Stimulated activated memory B cell treated with anti-CD40 and anti-IgM and Interleukin-4, amounts not matched to agents 10 μg/mL and 1 μg/mL and 100 μg/mL, for 72 hours (primary cell): ENCODE measurements at places on chromosomes 12 and 14.
A peak's percentile ranks its signal among the peaks of the same experiment; 100 is the strongest.

GRCh38 chr14:24665440-24665991 is 31.5 kb upstream of the GZMB start:
- peaks cover 58% of the 10 kb centered on the region for H3K4me1 ChIP-seq
- H3K27me3 ChIP-seq: no peaks in the 10 kb centered on the region
- ATAC-seq: peak; percentile 94
- H3K27ac ChIP-seq: peak overlapping the region; percentile 85
- peak overlapping the region; percentile 59 for H3K4me3 ChIP-seq

GRCh38 chr12:54045868-54046521 is 7.6 kb upstream of the HOXC4 start:
- peaks cover 18% of the 10 kb centered on the region for H3K4me1 ChIP-seq
- no peak overlapping the region for H3K27ac ChIP-seq
- H3K27me3 ChIP-seq: peaks cover 99% of the 10 kb centered on the region
- no peak for ATAC-seq
- H3K4me3 ChIP-seq: no peak overlapping the region

DNA sequence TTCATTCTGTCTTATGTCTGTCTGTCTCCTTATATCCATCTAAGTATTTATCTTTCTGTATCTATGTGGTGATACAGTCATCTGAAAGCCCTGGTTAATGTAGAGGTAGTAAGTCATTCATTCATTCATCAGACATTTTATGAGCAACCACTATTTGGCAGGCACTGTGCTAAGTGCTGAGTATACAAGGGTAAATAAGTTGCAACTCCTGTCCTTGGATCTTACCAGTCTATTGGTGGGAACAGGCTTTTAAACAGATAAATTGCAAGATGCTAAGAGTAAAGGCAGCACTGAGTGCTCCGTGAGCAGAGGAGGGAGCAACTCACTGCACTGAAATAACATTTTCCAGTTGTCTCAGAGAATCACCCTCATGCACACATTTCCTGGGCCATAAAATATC is 68.6 kb downstream of the TMEM30B start:
- H3K36me3 ChIP-seq: no peaks in the 10 kb centered on the region
- H3K27me3 ChIP-seq: peaks cover 5% of the 10 kb centered on the region
- H3K4me1 ChIP-seq: no peaks in the 10 kb centered on the region
- H3K27ac ChIP-seq: no peak overlapping the region
- H3K4me3 ChIP-seq: no peak overlapping the region

DNA sequence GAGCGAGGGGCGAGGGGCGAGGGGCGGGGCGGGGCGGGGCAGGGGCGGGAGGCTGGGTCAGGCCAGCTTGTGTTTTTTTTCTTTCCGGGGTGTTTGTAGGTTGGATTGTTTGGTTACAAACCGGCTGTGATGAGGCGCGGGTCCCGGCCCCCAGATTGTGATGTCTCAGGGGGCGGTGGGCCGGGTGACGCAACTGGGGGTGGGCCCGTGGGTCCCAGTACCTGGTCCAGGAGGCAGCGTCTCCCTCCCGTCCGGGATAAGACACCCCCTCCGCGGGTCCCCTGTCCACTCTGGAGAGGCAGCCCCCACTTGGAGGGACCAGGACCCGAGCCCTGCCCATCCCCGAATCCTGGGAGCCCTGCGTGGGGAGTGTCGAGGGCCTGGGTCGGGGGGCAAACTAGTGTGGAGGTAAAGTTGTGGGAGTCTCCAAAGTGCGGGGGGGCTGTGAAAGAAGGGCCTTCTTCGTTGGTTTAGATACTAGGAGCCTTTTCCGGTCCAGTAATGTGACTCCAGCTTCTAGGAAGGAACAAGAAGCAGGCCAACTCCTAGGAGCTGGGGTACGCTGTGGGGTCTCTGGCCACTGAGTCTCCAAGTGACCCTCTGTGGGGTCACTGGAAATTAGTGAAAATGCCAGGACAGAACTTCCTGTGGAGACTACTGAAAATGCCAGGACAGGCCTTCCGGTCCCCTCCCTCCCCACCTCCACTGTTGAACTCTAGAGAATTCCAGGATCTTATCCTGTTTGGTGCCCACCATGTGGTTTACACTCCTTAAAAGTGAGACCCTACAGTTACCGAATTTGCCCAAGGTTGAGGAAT is 579 bp upstream of the CLMN start:
- H3K4me3 ChIP-seq: peak overlapping the region; percentile 76
- no peaks in the 10 kb centered on the region for H3K36me3 ChIP-seq
- H3K4me1 ChIP-seq: peaks cover 35% of the 10 kb centered on the region
- H3K27me3 ChIP-seq: no peaks in the 10 kb centered on the region
- peak; percentile 25 for ATAC-seq
- peak overlapping the region; percentile 42 for H3K27ac ChIP-seq

GRCh38 chr12:13594731-13595514 is 386.5 kb downstream of the GRIN2B start:
- no peaks in the 10 kb centered on the region for H3K27me3 ChIP-seq
- no peaks in the 10 kb centered on the region for H3K36me3 ChIP-seq
- ATAC-seq: no peak
- no peak overlapping the region for H3K27ac ChIP-seq
- peaks cover 10% of the 10 kb centered on the region for H3K4me1 ChIP-seq

GRCh38 chr12:111046896-111047295 is 126.5 kb upstream of the MYL2 start:
- no peaks in the 10 kb centered on the region for H3K4me1 ChIP-seq
- ATAC-seq: no peak
- H3K27ac ChIP-seq: no peak overlapping the region
- peaks cover 10% of the 10 kb centered on the region for H3K27me3 ChIP-seq
- H3K4me3 ChIP-seq: no peak overlapping the region
- no peaks in the 10 kb centered on the region for H3K36me3 ChIP-seq

- no peaks in the 10 kb centered on the region for H3K36me3 ChIP-seq
- no peak for ATAC-seq
- H3K4me1 ChIP-seq: no peaks in the 10 kb centered on the region
- no peaks in the 10 kb centered on the region for H3K27me3 ChIP-seq
- H3K27ac ChIP-seq: no peak overlapping the region
These were observed 444.8 kb downstream of the DIO2 start for GRCh38 chr14:79766511-79766910.
